NCI-H524 (cell line): ENCODE measurements at places on chromosomes 12 and 14.

DNA sequence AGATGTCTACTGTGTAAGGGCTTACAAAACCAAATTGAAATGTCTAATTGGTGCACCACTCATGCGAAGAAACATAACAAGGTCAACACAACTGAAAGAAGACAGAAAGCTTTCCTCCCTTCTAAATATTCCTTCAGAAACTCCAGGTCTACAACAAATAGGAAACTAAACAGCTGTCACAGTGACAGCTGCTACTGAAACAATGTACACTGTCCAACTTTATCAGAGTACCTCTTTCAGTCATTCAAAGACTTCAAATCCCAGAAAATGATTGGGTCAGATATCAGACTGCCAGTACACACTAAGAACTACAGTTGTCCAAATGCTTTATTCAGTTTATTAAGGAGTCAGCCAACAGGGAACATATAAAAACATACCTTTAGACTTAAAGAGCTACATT, 35.2 kb downstream of the CEP128 start:
- DNase-seq, result peak; percentile 28

DNA sequence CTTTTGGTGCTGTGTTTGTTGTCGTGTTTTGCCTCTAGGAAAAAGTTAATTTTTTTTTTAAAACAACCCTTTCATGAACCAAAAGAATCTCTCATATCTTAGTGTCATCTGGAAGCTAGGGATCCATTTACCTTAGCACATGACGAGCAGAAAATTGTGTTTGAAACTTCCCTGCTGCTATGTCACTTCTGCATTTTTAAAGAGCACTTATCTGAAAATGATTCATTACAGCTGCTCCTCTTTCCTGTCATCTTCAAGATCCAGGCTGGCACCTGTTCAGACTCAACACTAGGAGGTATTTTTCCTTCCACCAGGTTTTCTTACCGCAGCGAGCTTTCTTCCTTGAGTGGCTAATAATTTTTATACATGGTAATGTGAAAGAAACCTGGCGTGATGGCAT, 67.0 kb downstream of the EML1 start:
- peak; percentile 65 for DNase-seq

DNA sequence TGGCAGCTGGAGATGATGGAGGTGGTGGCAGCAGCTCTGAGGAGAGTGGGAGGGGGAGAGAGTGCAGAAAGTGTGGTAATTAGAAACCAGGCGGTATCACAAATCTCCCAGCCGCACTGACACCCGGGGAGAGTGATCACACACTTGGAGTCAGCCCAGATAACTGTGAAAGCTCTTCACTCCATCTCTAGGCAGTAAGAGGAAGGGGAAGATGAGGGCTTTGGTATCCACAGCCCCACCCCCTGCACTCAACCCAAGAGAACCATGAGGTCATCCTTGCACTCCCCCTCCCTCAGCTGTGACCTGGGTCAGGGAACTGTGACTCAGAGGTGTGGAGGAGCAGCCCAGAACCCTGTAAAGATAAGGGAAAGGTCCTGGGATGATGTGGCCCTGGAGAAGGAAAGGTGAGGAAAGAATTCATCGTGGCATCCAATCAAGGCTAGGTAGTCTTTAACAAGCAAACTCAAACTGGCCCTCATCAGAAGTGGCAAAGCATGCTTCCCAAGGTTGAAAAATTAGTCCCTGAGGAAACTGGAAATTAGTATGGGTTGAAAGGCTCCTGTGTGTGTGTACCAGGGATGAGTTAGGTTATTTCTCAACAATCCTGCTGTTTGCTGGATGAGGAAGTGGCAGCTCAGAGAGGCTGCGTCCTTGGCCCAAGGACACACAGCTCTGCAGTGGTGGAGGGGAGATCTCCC, 111.0 kb upstream of the LHX5 start:
- peak; percentile 45 for DNase-seq

DNA sequence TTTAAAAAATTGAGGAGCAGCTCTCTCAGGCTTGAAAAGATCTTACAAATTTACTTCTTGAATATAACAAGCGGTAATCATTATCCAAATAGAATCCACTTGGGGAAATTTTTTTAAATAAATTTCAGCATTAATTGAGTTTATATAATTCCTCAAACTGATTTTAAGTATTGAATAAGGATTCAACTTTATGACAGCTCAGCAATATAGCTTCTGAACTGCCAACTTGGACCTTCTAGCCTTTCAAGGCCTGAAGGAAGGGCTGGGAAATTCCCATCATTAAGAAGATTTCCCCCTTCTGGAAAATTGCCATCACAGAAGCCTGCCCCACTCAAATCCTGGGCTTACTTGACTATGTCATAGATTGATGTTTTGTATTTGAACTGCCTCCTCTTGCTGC, 57.5 kb upstream of the GARIN2 start:
- DNase-seq, result no peak

DNA sequence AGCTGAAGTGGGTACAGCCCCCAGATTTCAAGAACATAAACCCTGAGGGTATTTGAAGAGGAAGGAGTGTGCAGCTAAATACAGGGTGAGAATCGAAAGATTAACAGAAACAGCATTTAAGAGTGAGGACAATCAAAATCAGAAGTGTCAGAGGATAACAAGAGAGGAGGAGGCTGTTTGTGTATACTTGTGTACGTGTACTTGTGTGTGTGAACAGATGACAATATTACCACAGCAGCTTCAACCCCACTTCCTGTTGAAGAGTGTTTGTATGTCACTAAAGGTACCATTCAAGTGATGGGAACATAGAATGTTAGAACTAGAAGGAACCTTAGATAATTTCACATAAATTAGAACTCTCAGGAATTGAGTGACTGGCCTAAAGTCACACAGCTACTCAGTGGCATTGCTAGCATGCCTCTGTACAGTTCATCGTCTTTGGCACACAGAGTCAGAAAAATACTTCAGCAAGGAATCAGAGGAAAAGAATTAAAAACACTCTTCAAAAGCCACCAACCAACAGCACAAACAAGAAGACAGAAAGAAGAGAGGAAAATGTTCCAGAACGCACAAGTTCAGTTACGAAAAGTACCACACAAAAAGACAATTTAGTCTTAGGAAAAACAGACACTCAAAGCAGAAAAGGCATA, 164.3 kb upstream of the BCL2L14 start:
- DNase-seq, result no peak

DNA sequence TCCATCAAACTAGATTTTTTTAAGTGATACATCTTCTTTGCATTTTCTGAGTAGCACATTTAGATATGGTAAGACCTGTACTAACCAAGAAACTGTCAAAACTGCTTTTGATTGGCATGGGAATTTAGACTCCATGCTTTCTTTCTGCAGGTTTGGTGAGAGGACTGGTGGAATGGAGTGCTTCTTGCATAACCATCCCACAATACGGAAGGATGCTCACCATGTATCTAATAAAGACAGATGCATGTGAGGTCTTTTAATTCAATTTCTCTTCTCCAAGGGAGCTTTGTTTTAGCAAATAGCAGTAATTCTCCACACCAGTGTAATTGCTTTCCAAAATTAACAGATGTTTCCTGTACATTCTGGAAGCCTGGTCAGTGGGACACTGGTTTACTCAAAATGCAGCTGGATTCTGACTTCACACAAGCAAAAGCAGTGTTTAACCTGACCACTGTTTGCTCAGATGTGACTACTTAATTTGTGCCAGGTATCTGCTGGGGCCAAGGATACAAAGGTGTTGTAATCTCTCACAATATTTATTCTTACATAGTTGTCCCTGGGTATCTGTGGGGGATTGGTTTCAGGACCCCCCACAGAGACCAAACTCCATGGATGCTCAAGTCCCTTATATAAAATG, 26.1 kb downstream of the FGD6 start:
- no peak for DNase-seq

- no peak for DNase-seq
These were observed 418.2 kb downstream of the VRK1 start for GRCh38 chr14:97215263-97215969.

GRCh38 chr14:89165189-89166181, 251.5 kb downstream of the FOXN3 start:
- DNase-seq, result no peak

GRCh38 chr12:66563220-66563619, 115.7 kb downstream of the GRIP1 start:
- DNase-seq, result no peak

GRCh38 chr14:49870908-49871307, 18.3 kb upstream of the NEMF start:
- DNase-seq, result no peak

- DNase-seq, result no peak
These were observed 53.4 kb downstream of the IFNG start for GRCh38 chr12:68106160-68106559.

GRCh38 chr12:54701940-54702592, 53.9 kb upstream of the DCD start:
- peak; percentile 59 for DNase-seq

DNA sequence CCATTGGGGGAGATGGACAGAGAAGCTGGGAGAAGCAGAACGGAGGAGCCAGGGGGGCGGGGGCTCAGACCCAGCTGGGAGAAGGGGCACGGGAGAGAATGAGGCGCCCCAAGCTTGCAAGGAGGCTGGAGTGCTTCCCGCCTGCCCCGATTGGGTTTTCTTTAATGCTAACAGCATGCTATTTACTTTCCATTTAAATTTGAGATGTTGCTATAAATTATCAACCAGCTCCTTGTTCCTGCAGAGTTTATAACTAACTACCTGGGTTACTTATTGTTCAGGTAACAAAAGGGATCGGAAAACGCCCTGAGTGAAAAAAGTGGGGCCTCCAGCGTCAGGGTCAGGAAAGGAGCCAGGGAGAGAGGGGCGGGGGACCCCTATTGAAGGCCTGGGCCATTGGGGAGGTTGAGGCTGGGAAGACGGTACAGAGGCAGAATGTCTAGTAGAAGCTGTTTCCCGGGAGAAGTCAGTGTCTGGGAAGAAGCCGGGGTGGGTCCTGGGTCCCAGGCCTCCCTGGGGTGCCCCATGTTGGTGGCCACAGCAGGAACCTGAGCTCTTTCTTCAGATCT, 2.5 kb downstream of the HNF1A start:
- no peak for DNase-seq

DNA sequence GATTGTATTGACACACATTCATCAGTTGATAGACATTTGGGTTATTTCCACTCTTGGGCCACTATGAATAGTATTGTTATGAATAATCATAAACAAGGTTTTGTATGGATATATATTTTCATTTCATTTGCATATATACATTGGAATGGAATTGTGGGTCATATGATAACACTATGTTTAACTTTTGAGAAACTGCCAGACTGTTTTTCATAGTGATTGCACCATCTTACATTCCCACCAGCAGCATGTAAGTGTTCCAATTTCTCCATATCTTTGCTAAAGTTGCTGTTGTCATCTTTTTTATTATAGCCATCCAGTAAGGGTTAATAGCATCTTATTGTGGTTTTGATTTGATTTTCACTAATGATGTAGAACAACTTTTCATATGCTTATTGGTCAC, 198.5 kb upstream of the PPFIA2 start:
- no peak for DNase-seq

GRCh38 chr14:21070610-21071224, 613 bp downstream of the ARHGEF40 start:
- DNase-seq, result peak; percentile 59

DNA sequence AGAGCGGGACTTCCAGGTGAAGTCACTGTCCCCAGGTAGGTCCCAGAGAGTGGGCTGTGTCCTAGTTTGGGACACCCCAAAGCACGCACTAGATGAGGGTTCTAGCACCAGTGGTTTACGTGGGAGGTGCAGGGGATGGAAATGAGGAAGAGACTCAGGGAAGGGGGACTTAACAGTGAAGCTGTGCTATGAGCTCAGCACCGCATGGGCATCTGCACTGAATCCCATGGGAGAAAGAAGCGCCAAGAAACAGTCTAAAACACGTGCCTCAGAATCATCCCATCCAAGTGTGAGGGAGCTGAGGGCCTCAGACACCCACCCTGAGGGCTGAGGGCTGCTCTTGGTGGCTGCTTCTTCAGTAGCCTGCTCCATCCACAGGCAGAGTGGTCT, 71.5 kb upstream of the ZFP36L1 start:
- no peak for DNase-seq

DNA sequence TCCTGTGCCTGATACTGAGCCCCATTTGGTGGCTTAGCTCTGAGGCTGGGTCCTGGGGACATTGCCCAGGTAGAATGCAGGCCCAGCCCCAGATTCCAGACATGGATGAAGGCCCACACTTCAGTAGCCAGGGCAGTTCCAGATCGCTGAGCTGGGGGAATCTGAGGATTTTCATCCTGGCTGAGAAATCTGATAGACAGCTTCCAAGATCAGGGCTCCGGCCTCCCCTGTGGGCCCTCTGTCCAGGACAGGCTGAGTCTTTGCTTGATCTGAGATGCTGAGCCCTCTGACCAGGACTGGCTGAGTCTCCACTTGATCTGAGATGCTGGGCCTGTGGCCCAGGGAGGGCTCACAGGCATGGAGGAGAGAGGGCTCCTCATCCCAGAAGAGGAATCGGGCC, 3.3 kb upstream of the RASAL1 start:
- DNase-seq, result no peak
